Activated naive CD4-positive, alpha-beta T cell treated with anti-CD3 and anti-CD28 coated beads, Interleukin-2, amount 50 U/mL, for 16 hours (primary cell): ENCODE measurements at places on chromosomes 11 and 22.

GRCh38 chr11:34513682-34514449 is at the start of gene ELF5:
Gene ELF5, minus strand, starts transcription at chr11:34513794. Its CDS starts 8,045 bp downstream, at chr11:34505749.
- DNase-seq, result no peak

DNA sequence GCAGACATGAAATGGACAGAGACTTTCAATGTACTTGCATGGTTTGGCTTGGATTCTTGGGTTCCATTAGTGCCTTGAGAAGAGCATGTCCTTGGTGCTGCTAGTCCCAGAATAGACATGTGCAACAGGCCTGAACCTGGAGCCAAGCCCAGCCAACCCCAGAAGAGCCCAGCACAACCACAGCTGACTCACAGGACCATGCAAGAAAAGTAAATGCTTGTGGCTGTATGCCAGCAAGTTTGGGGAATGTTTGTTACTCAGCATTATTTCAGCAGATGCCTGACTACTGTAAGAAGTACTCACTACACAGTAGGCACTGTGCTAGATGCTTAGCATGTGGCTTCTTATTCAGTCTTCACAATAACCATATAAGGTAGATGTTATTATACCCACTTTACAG is 39.2 kb upstream of the HMGXB4 start:
- no peak for DNase-seq

DNA sequence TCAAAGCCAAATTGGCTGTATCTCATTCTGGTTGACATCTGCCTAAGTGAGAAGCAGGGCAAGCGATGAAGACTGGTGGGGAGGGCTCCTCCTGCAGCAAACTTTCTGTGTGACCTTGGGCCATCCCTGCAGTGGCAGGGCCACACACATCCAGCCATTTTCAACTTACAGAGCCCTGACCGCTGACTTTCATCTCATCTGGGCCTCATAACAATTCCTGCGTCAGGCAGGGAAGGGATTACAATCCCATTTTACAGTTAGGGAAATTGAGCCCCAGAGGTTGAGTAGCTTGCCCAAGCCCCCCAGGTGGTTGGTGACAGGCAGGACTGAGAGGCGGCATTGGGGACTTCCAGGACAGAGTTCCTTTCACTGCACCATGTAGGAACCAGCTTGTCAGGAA is 21.9 kb downstream of the TPBGL start:
- DNase-seq, result no peak

DNA sequence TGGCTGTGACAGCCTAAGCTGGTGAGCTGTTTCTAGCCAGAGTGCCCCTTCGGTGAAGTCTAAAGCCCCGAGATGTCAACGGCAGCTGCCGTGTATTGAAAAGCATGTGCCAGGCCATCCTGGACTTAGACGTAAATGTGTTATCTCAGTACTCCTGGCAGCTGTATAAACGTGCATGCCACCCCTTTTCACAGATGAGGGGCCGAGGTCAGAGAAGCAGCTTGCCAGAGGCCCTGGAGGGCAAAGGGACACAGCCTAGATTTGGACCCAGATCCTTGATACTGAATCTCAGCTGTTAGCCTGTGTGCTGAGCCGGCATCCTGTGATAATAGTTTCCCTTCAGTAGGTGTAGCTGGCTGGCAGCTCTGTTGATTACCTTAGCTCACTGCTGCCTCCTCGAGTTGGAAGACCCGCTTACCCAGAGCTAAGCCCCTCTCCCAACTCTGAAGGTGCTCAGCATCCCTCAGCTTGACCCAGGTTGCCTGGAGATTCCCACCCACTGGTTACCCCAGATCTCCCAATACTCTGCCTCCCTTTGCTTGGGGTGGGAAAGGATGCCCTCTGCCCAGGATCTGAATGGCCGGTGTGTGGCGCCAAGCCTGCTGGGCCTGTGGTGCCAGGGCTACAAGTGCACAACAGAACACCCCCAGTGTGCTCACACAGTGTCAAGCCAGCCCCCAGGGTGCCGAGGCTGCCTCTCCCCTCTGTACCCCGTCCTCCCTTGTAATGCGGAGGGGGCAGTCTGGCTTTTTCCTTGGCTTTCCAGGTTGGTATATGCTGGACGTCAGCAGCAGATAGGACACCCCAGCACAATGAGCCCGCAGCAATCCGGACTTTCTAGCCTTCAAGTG is 59.8 kb upstream of the WNT7B start:
- peak; percentile 56 for DNase-seq

GRCh38 chr11:112784323-112785073 is 176.7 kb upstream of the NCAM1 start:
- no peak for DNase-seq

- no peak for DNase-seq
Observed at GRCh38 chr22:30855266-30855665, 113.3 kb downstream of the MORC2 start.

GRCh38 chr11:995752-996420 is 40.6 kb downstream of the MUC6 start:
- DNase-seq, result no peak

DNA sequence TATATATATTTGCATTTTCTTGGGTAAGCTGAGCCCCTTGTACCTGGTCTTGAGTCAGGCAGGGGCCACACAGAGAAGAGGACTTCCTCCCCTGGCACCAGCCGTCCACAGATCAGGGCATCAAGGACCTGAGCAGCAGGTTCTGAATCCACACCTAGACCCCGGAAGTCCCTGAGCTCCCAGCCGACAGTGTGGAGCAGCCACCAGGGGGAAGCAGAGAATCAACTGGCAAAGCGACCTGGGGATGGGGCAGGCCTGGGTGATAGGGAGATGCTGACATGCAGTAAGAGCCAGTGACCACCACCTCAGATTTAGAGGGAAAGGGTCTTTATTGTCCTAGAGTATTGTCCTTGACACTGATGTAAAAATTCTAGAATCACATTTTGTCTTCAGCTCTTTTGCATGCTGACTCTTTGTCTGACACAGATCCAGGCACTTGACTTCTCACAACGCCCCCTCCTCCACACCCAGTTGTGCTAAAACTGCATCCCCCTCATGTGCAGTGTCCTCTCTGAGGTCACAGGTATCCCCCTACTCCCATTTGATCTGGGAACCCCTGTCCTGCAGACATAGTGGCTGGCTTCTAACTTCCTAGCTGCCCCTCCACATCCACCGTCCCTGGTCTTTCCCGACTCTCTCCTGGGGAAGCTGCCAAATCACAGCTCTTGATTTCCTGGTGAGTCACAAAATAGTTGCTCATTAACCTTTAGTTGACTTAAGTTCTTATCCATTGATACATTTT is 109.3 kb downstream of the GGTLC2 start:
- DNase-seq, result peak; percentile 81

GRCh38 chr11:88293931-88294330 is 43.6 kb downstream of the CTSC start:
- no peak for DNase-seq

- peak; percentile 5 for DNase-seq
Observed at GRCh38 chr11:45928535-45929215, 6.2 kb downstream of the LARGE2 start.

- no peak for DNase-seq
Observed at GRCh38 chr11:114607753-114608459, 12.3 kb upstream of the NXPE4 start.

DNA sequence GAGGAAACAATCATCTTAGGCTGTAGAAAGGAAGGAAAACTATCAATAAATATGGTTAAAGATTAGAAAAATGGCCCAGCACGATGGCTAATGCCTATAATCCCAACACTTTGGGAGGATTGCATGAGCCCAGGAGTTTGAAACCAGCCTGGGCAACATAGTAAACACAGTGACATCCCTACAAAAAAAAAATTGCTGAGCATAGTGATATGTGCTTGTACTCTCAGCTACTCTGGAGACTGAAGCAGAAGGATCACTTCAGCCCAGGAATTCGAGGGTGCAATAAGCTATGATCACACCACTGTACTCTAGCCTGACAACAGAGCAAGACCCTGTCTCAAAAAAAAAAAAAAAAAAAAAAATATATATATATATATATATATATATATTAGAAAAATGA is 54.9 kb downstream of the ARFGAP2 start:
- no peak for DNase-seq

- no peak for DNase-seq
Observed at GRCh38 chr11:69153661-69154060, 2.1 kb upstream of the SMIM38 start.

GRCh38 chr11:128688031-128688713 is 5.7 kb upstream of the FLI1 start:
- DNase-seq, result no peak

DNA sequence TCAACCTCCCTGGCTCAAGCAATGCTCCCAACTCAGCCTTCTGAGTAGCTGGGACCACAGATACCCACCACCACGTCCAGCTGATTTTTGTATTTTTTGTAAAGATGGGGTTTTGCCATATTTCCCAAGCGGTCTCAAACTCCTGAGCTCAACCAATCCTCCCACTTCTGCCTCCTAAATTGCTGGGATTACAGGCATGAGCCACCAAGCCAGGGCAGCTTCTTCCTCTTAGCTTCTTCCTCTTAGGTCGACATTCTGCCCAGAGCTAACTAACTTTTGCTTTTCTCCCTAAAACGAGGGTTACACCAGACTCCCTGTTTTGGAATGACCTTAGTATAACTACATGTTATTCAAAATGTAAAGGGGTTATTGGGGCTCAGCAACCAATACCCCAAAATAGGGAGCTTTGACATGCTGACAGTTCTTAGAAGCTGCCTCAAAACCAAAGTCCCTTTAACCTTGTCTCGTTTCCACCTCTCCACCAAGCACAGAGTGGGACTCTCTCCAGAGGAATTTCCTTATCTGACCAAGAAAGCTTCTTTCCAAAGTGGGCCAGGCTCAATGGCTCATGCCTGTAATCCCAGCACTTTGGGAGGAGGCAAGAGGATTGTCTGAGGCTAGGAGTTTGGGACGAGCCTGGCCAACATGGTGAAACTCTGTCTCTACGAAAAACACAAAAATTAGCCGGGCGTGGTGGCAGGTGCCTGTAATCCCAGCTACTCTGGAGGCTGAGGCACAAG is 7.0 kb downstream of the HPS5 start:
- DNase-seq, result no peak

- DNase-seq, result no peak
Observed at GRCh38 chr11:113242767-113243397, 71.5 kb upstream of the TTC12 start.

GRCh38 chr22:42625416-42625815 is 10.7 kb upstream of the POLDIP3 start:
- no peak for DNase-seq

DNA sequence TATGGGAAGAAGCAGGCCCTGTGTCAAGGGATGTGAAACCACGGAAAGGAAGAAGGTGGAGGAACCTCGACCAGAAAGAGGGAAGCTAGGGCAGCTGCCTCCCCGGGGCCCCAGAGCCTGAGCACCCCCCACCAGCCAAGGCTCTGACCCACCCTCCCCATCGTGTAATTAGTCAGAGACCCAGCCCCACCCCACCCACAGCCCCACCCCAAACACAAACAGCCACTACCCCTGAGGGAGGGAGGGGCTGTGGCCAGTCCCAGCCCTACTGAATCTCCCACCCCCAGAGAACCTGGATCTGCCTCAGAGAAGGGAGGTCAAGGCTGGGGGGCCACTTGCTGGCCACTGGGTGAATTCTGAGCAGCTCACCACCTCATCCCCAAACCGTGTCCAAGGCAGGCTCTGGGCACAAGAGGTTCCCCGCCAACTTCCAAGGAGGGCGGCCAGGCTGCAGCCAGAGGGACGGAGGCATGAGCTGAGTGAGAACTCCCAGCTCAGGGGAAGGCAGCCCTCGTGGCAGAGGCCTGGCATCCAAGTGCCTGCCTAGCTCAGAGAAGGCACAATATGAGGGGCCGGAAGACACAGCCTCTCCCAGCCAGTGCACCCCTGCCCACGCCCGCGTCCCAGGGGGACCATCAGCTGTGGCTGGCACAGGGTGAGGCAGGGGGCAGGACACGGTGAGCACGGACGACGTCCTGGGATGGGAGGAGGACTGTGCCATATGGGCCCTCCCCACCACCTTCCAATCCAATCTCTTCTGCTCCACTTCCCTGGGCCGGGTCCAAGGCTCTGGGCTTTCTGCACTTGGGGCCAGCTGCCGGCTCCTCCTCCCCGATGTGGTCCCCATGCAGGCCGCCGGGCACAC is 2.7 kb downstream of the PLXNB2 start:
- no peak for DNase-seq
